ENCODE measurements at places on chromosomes 1 and 21. TPM values are rescaled to one million over a fixed set of nuclear protein-coding genes. Genes with fewer than 3 reads are reported as not detected.

The HPCAL4 gene
- total RNA-seq = 0.53 TPM

The WNT3A gene
- total RNA-seq = 0.21 TPM

DNA sequence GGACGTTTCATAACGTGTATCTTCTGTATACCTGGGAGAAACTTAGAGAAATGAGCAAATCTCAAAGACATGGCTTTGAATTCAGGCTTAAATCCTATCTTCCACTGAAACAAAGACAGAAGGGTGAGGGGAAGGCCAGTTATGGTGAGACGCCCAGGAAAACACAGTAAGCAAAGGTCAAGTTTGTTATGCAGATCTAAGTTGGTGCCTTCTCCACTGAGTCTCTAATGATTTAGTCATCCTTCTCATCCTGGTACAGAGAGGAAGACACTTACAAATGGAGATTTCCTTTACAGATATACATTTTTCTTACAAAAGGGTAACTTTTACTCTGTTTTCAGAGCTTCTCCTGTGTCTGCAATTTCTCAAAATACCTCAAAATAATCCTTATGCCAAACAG lies 64.4 kb downstream of the MAP3K7CL start:
- DNase-seq = no peak
- H3K4me3 ChIP-seq = peak overlapping the region; percentile 56
- H3K27me3 ChIP-seq = no peaks in the 10 kb centered on the region
- peak overlapping the region; percentile 82 for H3K27ac ChIP-seq

- H3K27ac ChIP-seq = no peak within 1 kb of the TSS
- DNase-seq = no peak
- H3K36me3 ChIP-seq = no peaks in the 10 kb centered on the region
- no peaks in the 10 kb centered on the region for H3K27me3 ChIP-seq
Measured at GRCh38 chr1:241957692-241958494, at the start of gene BECN2. BECN2 (plus strand) TSS chr1:241957767; CDS start chr1:241957767, 0 bp downstream.

- peaks cover 16% of the 10 kb centered on the region for H3K4me1 ChIP-seq
- no peak for DNase-seq
Measured at GRCh38 chr1:209720826-209721225, 16.2 kb downstream of the HSD11B1 start.

DNA sequence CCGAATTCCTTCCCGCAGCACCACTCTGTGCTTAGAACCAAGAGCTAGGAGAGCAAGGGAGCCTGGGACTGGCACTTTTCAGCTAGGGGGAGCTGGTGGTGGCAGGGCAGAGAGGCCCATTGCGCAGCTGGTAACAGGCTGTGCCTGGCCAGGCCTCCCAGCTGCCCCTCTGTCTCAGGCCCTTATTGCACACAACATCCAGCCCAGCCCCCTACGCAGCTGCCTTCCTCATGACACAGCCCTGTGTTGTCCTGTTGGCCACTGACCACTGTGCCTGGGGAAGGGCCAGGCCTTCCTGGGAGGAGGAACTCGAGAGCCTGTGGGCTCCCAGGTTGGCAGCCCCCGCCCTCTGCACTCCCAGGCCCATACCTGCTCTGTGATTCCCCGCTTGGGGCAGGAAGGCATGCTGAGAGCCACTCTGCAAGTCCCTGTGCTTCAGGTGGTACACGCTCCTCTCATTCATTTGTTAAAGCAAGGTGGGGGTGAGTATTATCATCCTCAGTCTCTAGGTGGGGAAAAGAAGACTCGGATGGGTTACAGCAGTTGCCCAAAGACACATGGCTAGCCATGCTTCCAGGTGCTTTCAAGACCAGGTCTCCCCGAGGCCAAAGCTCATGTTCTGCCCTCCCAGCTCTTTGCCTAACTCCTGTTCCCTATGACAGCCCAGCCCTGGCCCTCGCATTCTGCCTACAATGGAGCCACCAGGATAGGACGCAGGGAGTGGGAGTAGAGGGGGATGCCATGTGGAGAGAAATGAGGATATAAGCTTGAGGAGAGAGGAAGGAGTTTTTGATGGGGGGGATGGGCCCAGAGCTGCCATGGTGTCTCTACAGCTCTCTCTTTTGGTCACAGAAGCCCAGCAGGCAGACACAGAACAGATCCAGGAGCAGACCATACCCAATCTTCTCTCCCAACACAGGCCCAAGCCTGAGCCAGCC lies 81.8 kb downstream of the TMEM53 start:
- H3K36me3 ChIP-seq = no peaks in the 10 kb centered on the region
- no peak overlapping the region for H3K4me3 ChIP-seq
- H3K27ac ChIP-seq = no peak overlapping the region
- H3K27me3 ChIP-seq = peaks cover 26% of the 10 kb centered on the region

DNA sequence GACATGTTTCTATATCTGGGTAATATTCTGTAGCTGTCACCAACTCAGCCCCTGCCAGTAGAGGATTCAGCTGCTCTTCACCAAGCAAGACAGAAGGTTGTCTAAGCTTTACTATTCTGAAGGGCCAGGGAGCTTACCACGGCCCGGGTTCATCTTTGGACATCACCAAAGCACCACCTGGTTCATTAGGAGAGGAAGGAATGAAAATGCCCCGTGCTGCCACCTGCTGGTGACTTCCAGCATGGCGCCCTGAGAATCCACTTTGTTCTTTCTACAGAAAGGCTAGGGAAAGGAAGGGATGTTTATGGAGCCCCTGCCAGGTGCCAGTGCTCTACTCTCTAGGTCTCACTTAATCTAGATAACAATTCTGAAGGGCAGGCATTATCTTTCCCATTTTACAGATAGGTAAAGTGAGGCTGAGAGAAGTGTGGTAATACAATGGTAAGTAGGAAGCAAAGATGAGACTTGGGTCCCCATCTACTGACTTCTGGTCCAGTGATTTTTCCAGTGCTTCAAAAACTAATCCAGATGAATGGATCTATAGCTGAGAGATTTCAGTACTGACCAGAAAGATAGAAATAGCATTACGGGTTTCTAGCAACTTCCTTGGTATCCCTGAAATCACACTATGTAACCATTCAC lies 79.5 kb downstream of the BEND5 start:
- H3K4me3 ChIP-seq = no peak overlapping the region
- DNase-seq = no peak
- H3K27ac ChIP-seq = no peak overlapping the region
- peaks cover 51% of the 10 kb centered on the region for H3K27me3 ChIP-seq

DNA sequence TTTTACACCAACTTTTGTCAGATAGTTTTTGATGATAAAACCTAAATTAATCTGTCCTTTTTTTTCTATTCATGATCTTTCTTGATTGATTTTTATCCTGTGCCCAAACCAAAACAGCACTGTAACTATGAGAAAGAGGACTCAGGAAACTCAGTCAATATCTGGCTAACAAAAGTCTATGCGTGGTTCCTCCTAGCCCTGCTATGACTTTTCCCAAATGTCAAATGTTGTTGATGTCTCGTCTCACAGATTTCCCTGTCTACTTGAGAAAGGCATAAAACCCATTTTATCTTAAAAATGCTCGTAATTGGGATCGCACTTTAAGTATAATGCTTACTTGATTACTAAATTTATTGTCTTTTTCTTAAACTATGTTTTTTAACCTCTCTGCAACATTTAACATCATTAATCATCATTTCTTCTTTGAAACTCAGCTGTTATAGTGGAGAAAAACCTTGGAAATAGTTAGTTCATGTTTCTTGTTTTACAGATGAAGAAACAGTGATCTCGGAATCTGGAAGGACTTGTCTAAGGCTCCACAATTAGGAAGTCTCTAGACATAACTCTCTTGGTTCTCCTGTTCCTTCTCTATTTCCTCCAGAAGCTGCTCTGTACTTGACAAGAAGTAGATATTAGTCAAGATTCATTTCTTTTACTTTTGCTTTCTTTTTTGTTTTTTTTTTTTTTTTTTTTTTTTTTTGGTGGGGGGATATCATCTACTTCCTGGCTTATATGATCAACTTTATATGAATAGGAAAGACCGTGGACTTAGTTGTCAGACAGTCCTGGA lies 26.2 kb upstream of the PTPRC start:
- no peak overlapping the region for H3K27ac ChIP-seq
- H3K4me1 ChIP-seq = no peaks in the 10 kb centered on the region
- H3K27me3 ChIP-seq = no peaks in the 10 kb centered on the region
- no peak overlapping the region for H3K4me3 ChIP-seq

Data from type B pancreatic cell (in vitro differentiated cells).